ENCODE measurements at places on chromosomes 1 and 21. TPM values are rescaled to one million over a fixed set of nuclear protein-coding genes. Genes with fewer than 3 reads are reported as not detected.
A peak's percentile ranks its signal among the peaks of the same experiment; 100 is the strongest.

GRCh38 chr1:180542838-180543145 is 16.0 kb upstream of the OVAAL start:
- DNase-seq, result no peak

GRCh38 chr1:216598448-216598847 is 124.8 kb downstream of the ESRRG start:
- no peak for DNase-seq

DNA sequence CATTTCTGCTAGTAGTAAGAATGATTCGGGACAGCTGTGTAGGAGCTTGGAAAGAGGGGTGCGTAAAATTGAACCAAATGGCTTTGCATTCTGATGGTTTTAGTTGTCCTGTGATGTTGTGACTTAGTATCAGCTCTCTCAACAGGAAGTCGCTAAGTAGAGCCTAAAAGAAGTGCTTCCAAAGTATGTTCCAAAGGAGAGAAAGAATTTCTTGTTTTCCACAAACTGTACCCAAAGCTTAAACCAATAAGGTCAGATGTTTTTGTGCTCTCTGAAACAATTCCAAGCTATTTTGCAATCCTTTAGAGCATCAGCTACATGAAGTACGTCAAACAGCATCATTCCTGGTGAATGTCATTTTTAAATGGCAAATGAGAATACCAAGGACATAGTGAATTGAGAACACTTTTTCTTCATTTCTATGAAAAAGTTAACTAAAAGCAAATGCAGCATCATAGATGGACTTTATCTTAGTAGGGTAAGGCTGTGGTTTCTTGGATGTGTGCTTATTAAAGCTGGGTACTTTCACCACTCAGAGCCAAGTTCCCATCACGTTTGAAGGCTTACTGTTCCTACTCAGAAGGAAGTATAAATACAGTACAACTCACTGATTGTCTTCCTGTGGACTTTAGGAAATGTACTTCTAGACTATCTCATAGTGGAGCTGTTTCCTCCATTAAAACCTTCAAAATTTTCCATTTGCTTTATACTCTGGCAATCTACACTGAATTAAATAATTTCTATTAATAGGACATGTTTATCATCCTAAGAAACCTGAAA is 148.6 kb downstream of the C1orf21 start:
- no peak for DNase-seq

- no peak for DNase-seq
Observed at GRCh38 chr1:177426497-177426896, 255.7 kb downstream of the BRINP2 start.

DNA sequence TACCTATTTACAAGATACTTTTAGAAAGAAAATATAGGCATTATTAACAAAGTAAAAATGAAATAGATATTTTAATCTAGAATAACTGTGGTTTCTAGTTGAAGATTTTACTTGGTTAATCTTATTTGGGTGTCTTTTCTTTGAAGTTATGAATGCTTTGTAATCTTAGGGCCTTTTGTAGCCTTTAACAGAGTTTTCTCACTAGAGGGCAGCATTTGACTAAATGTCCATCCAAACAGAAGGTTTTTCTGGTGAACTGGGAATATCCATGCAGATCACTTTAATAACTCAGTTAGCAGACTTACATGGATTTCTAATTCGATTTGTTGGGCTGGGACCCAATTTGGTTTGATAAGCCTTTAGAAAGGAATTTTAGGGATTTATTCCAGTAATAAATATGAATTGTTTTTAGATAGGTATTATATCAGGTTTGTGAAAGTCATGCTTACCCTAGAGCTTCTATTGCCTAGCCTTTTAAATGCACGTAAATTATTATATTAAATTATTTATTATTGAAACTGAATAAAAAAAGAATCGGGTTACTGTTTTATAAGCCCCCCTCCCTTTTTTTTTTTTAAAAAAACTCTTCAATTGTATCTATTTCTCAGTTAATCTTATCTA is 119.7 kb downstream of the ZNF326 start:
- DNase-seq, result no peak

DNA sequence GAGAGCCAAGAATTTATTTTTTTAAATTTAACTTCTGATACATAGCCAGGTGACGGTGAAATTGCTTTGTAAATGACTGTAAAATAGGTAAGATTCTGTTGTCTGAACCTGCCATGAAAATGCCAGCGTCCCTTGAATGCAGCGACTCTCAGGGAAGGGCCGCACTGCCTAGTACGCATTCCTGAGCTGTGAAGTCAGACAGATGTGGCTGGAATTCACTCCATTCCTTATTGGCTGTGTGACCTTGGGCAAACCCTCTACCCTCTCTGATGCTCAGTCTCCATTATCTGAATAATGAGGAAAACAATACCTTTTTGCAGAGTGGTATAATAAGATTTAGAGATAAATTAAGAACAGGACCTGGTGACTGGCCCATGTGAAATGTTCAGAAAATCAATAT is 167.1 kb upstream of the DAB1 start:
- no peak for DNase-seq

DNA sequence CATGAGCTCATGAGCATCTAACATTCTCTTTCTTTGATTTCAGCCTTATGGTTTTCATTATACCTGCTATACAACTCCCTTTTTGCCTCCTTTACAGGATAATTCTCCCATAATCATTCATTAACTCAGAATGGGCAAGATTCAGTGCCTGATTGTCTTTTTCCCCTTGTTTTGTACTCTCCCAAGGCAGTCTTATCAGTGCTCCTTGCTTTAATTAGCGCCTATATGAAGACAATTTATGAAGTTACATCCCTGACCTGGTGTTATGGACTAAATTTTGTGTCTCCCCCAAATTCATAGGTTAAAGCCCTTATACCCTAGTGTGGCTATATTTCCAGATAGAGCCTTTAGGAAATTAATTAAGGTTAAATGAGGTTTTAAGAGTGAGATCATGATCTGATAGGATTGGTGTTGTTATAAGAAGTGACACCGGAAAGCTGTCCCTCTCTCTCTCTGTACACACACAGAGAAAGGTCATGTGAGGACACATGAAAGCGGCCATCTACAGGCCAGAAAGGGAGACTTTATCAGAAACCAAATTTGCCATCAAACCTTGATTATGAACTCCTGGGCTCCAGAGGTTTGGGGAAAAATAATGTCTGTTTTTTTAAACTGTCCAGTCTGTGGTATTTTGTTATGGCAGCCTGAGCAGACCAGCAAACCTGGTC is 185.8 kb upstream of the CHODL start:
- DNase-seq, result no peak

GRCh38 chr1:203296460-203297073 is 8.8 kb upstream of the BTG2 start:
- no peak for DNase-seq

- no peak for DNase-seq
Observed at GRCh38 chr1:100552922-100553321, 15.0 kb downstream of the GPR88 start.

DNA sequence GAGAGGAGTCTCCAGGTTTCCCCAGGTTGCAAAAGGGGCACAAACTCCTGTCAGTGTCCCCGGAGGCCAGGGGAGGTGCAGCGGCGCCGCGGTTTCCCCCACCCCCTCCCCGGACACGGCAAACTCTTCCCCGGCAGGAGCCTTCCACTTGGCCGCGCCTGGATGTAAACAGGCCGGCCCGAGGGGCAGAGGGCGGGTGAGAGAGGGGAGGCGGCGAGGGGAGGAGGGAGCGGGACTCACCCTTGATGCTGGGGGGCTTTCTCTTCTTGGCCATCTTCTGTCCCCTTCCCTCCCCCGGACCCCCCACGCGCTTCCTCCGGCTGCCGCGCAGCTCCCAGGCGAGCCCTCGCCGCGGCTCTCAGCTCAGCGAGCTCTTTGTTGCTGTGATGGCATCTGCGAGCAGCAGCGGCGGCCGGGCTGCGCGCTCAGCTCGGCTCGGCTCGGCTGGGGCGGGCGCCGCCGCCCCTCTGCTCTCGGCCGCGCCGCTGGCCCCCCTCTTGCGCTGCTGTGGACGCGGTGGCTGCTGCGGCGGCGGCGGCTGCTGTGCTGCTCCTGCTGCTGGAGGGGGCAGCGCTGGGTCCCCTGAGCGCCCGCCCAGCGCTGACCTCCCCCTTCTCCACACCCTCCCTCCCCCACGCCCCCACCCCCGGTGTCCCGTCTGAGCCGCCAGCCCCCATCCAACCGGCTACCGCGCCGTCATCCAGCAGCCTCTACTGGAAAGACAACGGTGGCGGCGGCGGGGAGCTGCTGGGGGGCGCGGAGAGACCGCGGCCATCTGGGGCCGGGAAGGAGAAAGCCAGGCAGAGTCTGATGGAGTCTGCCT is 4.9 kb upstream of the SLC44A5 start:
- DNase-seq, result peak; percentile 52

- DNase-seq, result no peak
Observed at GRCh38 chr1:94621395-94621794, 79.8 kb upstream of the F3 start.

- DNase-seq, result no peak
Observed at GRCh38 chr1:75165264-75165663, 31.1 kb downstream of the LHX8 start.

- no peak for DNase-seq
Observed at GRCh38 chr21:32136546-32136945, 142.3 kb downstream of the MIS18A start.

DNA sequence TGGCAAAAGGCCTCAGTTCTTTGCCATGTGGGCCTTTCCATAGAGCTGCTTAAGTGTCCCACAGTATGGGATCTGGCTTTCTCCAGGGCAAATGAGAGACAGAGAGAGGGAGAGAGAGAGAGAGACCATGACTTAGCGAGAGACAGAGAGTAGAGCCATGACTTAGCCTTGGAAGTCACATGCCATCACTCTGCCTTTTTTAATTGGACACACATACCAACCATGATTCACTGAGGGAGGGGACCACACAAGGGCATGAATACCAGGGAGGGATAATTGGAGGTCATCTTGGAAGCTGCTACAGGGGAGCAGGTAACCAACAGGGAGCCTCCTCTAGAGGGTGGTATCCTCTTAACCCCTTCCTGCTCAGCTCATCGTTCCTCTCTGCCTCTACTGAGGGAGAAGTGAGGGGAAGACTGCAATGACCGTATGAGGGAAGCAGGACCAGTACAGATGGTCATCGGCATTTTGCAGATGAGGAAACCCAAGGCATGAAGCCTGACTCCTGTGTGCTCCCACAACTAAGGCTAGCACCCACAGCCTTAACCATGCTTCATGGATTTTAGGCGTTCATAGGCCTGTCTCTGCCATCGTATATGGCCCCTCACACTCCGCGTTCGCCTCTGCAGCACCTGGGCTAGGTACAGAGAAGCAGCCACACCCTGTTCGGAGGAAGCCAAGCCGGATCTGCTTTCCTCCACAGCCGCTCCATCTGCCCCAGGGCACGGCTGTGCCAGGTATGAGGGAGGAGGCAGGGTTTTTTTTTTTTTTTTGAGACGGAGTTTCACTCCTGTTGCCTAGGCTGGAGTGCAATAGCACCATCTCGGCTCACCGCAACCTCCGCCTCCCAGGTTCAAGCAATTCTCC is 38.6 kb downstream of the MEF2D start:
- no peak for DNase-seq

GRCh38 chr1:154490317-154490716 is 11.7 kb upstream of the TDRD10 start:
- no peak for DNase-seq

- no peak for DNase-seq
Observed at GRCh38 chr1:162629651-162630050, 2.6 kb upstream of the DDR2 start.

GRCh38 chr1:40901886-40902852 is 40.0 kb upstream of the CITED4 start:
- DNase-seq, result no peak

GRCh38 chr1:19273106-19273843 is 15.3 kb downstream of the AKR7A3 start:
- DNase-seq, result no peak

The TSNAX gene
- total RNA-seq, result 39.2 TPM

The PLCH2 gene
- total RNA-seq, result 0.59 TPM

The CDA gene
- total RNA-seq, result not detected

The PRAMEF14 gene
- total RNA-seq, result not detected

The LEFTY1 gene
- total RNA-seq, result 0.65 TPM

All from neural crest cell (in vitro differentiated cells).